ENCODE measurements at places on chromosomes 1 and 21.

DNA sequence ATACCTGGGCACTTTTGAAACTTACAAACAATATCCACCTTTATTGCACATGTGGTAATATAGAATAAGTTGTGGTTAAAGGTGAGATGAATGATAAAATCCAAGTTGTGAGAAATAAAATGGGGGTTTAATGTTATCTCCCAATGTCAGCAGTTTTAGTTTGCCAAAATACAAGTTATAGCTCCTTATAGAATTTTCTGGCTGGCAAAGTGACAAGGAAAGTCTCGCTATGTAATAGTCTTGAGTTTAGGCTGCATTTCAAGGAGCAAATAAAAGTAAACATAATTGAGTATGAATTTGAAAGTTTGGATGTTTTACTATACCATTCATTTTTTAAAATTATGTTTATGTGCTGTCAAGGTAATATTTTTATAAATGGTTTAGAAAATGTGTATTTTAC lies 15.0 kb upstream of the NEXN start:
- DNase-seq = no peak

- no peak for DNase-seq
Measured at GRCh38 chr1:232667778-232668165, 37.8 kb upstream of the SIPA1L2 start.

DNA sequence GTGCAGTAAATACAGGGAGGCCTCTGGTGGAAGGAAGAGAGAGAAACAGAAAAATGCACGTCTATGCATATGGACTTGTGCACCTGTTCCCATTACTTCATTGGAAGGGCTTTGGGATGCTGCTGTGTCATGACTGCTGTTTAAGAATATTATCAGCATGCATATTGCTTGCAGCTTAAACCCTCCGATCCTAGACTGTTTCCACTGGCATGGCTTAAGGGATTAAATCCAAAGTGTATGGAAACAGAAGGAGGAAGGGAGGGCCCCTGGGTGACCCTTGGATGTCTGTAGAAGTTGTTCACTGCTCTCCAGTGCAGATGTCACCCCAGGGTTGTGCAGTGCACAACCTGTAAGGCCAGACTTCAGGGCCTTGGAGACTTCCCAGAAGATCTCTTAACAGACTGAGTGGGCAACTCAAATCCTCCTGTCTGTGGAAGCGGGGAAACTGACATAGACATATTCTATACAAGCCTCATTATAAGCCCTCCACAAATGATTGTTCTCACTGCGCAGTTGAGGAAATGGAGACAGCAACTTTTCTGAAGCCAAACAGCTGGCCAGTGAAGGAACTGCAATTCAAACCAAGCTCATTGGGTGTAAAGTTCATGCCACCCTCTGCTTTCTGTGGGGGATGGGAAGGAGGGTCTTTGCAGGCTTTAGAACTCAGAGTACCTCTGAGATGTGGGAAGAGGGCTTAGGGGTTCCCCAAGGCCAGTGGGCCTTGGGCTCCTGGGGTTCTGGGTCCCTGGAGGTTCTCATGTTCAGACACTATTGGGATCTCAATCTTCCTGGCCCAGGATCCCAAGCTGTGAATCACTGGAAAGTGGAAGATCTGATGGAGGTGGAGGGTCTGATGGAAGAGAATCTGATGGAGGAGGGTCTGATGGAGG lies 73.8 kb downstream of the UMODL1 start:
- DNase-seq = no peak

GRCh38 chr1:49060766-49061165 lies 284.1 kb upstream of the BEND5 start:
- DNase-seq = no peak

DNA sequence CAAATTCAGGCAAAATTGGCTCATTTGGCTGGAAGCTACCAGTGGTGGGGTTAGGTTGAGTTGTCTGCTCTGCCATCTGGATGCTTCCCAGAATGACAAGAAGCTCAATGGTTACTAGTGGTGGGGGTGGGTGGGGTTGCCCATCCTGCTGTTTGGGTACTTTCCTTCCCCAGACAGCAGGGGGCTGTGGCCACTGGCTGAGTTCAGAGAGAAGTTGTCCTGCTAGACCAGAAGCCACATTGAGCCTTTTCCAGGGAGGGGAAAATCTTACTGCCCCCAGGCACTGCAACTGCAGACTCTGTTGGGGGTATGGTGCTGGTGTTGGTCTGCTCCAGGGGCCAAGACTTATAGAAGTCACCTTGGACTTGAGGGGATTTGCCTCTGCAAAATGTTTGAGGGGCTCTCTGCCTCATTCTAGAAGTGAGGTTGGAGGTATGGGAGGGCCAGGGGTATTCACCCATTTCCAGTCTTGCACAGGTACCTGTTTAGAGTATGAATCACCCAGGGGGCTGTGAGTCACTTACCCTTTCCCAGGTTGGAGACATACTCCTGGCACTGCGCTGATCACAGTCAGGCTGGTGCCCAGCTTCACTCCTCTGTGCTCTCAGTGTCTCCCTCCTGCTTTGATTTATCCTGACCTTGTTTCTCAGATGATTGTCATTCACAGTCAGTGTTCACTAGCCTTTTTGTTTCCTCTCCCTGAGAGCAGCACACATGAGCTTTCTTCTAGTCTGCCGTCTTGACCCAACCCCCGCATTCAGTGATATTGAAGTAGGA lies 89.1 kb upstream of the NEGR1 start:
- DNase-seq = no peak

- DNase-seq = no peak
Measured at GRCh38 chr1:18861082-18861481, 1.6 kb upstream of the TAS1R2 start.

- no peak for DNase-seq
Measured at GRCh38 chr1:147892216-147892615, 10.4 kb upstream of the GJA8 start.

DNA sequence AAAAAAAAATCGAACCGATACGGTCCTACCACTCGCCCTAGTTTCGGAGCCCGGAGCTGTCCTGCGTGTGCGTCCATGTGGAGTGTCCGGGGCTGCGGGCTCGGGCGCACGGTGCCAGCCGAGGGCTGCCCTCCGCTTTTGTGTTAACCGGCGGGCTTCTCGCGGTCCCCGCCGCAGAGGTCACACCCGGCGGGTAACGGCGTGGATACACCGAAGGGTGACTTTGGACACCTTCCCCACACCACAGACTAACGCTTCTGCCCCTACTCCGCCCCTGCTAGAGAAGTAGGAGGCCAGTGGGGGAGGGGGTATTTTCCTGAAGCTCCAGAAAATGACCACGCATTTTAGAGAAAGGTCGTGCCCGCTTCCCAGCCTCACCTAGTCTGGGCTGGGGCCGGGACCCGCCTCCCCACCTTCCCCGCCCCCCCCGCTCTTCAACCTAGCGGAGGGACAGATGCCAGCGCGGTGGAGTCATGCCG lies 609 bp upstream of the ATF3 start:
- DNase-seq = no peak

DNA sequence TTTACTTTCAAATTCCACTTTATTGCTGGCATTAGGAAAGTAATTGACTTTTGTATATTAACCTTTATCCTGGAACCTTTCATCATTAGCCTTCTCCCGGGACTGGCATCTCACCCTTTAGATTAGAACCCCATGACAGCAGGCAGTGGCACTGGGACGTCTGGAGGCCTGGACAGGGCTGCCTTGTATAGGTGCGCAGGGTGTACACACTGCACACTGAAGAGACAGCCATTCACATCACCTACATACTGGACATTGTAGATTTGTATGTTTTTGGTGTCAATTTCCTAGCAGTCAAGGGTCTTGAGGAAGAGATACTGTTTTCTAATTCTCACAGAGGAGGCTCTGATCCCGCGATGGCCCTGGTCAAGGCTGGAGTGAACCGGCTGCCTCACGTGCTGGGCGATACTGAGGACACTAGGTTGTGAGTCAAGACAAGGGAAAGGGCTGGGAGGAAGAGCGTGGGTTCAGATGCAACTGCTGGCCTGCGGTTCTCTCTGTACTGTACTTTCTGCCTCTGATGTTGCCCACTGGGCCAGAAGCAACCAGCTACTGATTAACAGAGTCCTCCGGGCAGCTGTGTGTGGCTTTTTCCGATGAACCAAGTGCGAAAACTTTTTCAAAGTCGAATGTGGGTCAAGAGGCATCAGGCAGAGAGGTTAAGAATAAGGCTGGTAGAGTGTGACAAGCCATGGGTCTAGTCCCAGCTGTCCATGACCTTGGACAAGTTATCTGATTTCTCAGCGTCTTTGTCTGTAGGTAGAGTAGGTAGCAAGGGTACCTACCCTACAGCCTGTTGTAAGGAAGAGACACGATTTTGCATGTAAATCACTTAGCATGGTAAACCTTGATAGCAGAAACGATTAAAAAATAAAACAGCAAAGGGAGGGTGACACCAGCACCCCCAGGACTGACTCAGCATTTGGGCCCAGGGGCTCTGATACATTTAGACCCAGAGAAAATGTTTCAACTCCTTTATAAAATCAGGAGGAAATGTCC lies 38.2 kb upstream of the SLC25A33 start:
- no peak for DNase-seq

- no peak for DNase-seq
Measured at GRCh38 chr1:76240316-76240715, 165.8 kb downstream of the ST6GALNAC3 start.

- no peak for DNase-seq
Measured at GRCh38 chr1:53686091-53686964, 52.6 kb downstream of the GLIS1 start.

DNA sequence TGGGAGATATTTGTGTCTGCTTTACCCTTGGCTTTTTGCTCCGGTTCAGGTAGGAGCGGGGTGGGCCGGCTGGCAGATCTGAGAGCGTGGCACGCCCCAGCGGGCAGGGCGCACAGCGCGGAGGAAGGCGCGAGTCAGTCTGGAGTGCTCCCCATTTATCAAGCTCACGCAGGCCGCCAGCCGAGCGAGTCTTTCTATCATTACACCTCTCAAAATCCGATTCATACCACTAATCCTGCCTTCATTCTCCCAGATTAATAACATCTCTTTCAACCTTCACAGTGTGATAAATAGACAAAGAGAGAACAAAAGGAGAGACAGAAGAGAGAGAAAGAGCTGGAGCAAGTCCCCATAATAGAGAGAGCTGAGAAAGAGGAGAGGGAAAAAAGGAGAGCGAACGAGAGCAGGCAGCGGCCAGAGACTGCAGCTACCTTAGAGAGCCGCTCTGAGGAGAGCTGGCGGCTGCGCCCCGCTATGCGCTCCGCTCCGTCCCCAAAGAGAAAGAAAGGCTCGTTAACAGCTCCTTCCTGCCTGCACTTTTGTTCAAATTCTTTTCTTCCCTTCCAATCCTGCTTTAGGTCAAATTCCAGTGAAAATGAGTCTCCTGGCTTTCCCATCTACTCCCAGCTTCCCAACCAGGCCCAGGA lies 48.0 kb downstream of the DMAP1 start:
- DNase-seq = no peak

GRCh38 chr21:42234464-42235241 lies 15.7 kb downstream of the ABCG1 start:
- peak; percentile 80 for DNase-seq

DNA sequence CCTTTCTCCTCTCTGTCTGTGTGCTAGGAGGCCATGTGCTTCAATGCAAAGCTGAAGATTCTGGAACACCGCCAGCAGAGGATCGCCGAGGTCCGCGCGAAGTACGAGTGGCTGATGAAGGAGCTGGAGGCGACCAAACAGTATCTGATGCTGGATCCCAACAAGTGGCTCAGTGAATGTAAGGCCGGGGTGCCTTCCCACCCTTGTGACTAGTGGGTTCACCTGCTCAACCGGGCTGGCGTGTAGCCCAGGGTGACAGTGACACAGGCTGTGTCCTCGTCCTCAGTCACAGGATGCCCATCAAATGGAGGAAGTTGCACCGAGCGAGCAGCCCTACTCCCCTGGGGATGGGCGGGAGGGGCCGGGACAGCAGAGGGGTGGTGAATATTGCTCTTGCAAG lies 544.1 kb downstream of the KIF26B start:
- DNase-seq = no peak

GRCh38 chr1:181364801-181365200 lies 118.5 kb upstream of the CACNA1E start:
- DNase-seq = no peak

DNA sequence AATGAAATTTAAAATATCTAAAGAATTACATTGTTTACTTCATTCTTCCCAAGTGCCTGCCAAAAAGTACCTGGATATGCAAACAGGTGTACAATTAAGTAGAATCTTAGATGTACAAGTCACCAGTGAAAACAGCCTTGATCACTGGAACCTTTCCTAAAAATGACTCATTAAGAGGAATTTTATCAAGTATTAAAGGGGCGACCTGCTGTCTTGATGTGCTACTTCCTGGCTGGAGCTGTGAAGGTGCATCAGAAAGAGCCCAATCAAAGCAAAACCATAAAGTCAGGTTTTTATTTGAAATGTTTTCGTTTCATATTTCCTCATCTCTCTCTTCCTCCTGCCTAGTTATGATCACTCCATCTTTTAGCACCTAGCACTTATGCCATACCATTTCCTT lies 33.4 kb downstream of the IFI44 start:
- DNase-seq = no peak

GRCh38 chr1:210400043-210400840 lies 71.5 kb downstream of the HHAT start:
- DNase-seq = peak; percentile 42

- no peak for DNase-seq
Measured at GRCh38 chr1:157437296-157437695, 115.0 kb downstream of the FCRL5 start.

GRCh38 chr21:20617130-20617529 lies 381.1 kb upstream of the NCAM2 start:
- DNase-seq = no peak

DNA sequence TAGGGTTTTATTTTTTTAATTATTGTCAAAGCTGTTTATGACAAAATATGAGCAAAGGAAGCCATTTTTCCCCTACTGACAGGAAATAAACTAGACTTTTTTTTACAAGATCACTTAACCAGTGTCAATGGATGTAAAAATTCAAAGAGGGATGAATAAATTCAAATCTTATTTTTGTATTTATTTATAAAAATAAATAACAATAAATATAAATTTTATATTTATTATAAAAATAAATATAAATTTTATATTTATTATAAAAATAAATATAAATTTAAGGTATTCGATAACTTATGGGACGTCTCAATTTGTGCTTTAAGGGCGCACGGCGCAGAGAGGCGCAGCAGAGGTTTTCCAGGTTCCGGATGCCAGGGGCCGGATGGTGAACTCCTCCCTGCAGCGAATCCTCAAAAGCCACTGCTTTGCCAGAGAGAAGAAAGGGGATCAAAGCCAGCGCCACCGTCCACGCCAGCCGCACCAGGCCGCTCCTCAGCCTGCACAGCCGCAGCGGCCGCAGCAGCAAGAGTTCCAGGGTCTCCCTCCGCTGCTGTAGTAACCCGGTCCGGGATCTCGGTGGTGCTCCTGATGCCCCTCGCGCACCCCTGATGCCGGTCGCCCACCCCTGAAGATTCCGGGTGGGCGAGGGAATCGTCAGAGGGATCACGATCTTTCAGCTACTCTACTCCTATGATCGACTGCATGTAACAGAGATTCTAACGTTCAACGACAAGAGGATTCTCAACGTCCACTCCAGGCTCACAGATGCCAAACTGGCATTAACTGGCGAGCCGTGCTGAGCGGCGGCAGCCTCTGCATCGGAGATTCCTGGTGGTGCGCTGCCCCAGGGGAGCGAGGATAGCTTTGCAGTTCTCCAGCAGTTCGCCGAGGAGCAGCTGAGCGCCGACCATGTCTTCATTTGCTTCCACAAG lies 28.5 kb upstream of the RLF start:
- DNase-seq = no peak

- DNase-seq = no peak
Measured at GRCh38 chr1:119903443-119903835, 7.1 kb upstream of the ADAM30 start.
